Central memory CD8-positive, alpha-beta T cell (primary cell): ENCODE measurements at places on chromosomes 6 and 20.

DNA sequence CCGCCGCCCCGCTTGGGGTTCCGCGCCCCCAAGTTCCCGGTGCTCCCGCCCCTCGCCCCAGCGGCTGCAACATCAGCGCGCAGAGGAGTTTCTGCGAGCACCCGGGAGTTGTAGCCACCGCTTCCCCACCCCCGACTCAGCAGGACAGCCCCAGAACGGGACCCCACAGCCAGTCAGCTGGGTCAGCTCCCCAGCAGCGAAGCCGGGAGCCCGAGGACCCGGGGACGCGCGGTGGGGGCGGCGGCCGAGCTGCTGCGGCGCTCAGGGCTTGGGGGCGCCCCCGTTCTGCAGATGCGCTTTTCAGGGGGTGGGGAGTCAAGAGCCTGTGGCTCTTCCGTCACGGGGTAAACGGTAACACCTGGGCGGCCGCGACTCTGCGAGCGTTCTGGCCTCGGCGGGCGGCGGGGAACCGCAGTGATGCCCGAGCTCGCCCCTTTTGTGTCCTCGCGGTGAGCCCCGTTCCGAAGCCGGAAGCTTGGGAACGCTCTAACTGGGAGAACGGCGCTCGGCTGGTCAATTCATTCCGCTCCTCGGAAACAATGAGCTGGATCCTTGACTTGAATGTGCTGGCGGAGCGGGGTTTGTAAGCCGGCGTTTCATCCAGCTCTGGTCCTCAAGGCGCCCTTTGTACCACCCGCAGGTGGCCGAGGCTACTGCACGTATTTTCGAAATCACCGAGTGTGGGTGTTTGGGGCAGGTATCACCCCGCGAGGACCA, 774 bp downstream of the PLEKHG1 start:
- H3K4me3 ChIP-seq: peak overlapping the region; percentile 88
- H3K36me3 ChIP-seq: peaks cover 6% of the 10 kb centered on the region
- H3K4me1 ChIP-seq: peaks cover 18% of the 10 kb centered on the region
- peak; percentile 44 for DNase-seq
- H3K27ac ChIP-seq: peak overlapping the region; percentile 88
- no peaks in the 10 kb centered on the region for H3K27me3 ChIP-seq

DNA sequence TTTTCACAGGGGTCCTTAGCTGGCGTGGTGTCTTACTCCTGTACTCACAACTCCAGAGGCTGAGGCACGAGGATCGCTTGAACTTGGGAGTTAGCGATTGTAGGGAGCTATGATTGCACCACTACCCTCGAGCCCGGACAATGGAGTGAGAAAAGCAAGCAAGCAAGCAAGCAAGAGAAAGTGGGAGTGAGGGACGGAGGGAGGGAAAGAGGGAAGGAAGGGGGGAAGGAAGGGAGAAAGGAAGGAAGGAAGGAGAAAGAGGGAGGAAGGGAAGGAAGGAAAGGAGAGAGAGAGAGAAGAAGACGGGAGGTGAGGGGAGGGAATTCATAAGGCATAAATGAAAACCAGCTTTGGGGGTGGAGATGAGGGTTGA, 120.5 kb downstream of the TRIM27 start:
- H3K36me3 ChIP-seq: peaks cover 3% of the 10 kb centered on the region
- H3K27me3 ChIP-seq: peaks cover 89% of the 10 kb centered on the region
- no peak for DNase-seq
- no peaks in the 10 kb centered on the region for H3K4me1 ChIP-seq

GRCh38 chr20:36720510-36720909, 25.4 kb downstream of the NDRG3 start:
- no peak overlapping the region for H3K27ac ChIP-seq
- H3K4me3 ChIP-seq: no peak overlapping the region
- no peak for DNase-seq
- no peaks in the 10 kb centered on the region for H3K27me3 ChIP-seq
- no peaks in the 10 kb centered on the region for H3K4me1 ChIP-seq
- H3K36me3 ChIP-seq: peaks cover 20% of the 10 kb centered on the region

GRCh38 chr6:34319471-34319885, 70.7 kb upstream of the SMIM29 start:
- H3K36me3 ChIP-seq: no peaks in the 10 kb centered on the region
- H3K4me3 ChIP-seq: no peak overlapping the region
- peaks cover 26% of the 10 kb centered on the region for H3K4me1 ChIP-seq
- no peak for DNase-seq
- no peak overlapping the region for H3K27ac ChIP-seq
- no peaks in the 10 kb centered on the region for H3K27me3 ChIP-seq

- no peak within 1 kb of the TSS for H3K4me3 ChIP-seq
- no peak within 1 kb of the TSS for H3K27ac ChIP-seq
- no peaks in the 10 kb centered on the region for H3K4me1 ChIP-seq
- no peak for DNase-seq
- H3K27me3 ChIP-seq: no peaks in the 10 kb centered on the region
These were observed at the start of gene MYLK2 for GRCh38 chr20:31819083-31819784. TSS of gene MYLK2 (plus strand) at chr20:31819356. CDS start at chr20:31819581, 225 bp downstream.

GRCh38 chr6:129936329-129937165, 75.4 kb upstream of the TMEM244 start:
- no peak for DNase-seq
- H3K36me3 ChIP-seq: no peaks in the 10 kb centered on the region
- no peaks in the 10 kb centered on the region for H3K4me1 ChIP-seq
- peaks cover 41% of the 10 kb centered on the region for H3K27me3 ChIP-seq
- no peak overlapping the region for H3K4me3 ChIP-seq

DNA sequence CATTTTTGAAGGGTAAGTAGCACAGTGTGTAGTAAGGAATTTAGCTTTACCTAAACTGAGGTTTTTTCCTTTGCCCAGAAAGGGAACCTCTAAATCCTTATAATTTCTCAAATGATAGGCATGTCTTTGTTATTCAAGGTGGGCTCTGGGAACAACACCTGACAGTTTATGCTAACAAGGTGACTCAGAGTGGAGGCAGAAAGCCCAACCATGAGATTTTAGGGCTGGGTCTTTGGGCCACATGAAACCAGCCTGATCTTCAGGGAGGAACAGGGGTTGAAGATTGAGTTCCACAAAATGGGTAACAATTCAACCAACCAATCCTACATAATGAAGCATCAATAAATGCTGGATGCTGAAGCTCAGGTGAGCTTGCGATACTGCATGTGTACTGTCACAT, 46.6 kb downstream of the PRSS35 start:
- H3K27me3 ChIP-seq: no peaks in the 10 kb centered on the region
- no peaks in the 10 kb centered on the region for H3K4me1 ChIP-seq
- no peak overlapping the region for H3K27ac ChIP-seq
- no peak for DNase-seq

DNA sequence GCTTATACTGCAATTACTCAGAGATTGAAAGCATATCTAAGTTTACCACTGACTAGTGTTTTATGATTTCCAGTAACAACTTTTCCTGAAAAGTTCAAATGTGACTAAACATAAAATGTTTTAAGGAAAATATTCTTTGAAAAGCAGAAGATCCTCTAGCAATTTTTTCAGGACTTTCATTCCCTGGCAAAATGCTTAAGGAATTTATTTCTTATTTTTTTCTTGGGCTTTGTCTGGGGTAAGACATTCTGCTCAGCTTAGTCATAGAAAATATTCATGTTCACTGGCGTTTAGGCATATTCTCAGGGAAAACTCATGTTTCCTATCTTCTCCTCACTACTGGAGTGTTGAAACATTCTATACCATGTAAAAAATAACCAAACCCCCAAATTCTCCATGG, 235.3 kb upstream of the CEP162 start:
- H3K4me1 ChIP-seq: no peaks in the 10 kb centered on the region
- no peak for DNase-seq
- no peak overlapping the region for H3K4me3 ChIP-seq
- no peak overlapping the region for H3K27ac ChIP-seq
- H3K27me3 ChIP-seq: no peaks in the 10 kb centered on the region

DNA sequence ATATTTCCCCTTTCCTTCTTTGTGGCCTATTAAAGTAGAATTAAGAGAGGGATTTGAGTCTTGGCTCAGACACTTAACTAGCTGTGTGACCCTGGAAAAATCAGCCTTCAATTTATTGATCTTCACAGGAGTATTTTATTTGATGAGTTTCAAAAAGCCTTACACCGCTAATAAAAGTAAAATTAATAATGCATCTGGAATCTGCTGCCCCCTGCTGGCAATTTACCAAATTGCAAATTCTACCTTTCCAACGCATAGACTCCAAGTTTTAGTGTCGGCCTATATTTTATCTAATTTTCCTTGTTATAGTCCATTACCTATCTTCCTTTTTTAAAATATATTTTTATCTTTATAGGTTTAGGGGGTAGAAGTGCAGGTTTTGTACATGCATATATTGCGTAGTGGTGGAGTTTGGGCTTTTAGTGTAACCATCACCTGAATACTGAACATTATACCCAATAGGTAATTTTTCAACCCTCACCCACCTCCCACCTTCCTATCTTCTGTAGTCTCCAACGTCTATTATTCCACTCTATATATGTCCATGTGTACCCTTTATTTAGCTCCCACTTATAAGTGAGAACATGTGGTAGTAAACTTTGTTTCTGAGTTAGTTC, 46.3 kb downstream of the GOPC start:
- H3K4me3 ChIP-seq: no peak overlapping the region
- peaks cover 5% of the 10 kb centered on the region for H3K36me3 ChIP-seq
- no peaks in the 10 kb centered on the region for H3K27me3 ChIP-seq
- peaks cover 2% of the 10 kb centered on the region for H3K4me1 ChIP-seq

DNA sequence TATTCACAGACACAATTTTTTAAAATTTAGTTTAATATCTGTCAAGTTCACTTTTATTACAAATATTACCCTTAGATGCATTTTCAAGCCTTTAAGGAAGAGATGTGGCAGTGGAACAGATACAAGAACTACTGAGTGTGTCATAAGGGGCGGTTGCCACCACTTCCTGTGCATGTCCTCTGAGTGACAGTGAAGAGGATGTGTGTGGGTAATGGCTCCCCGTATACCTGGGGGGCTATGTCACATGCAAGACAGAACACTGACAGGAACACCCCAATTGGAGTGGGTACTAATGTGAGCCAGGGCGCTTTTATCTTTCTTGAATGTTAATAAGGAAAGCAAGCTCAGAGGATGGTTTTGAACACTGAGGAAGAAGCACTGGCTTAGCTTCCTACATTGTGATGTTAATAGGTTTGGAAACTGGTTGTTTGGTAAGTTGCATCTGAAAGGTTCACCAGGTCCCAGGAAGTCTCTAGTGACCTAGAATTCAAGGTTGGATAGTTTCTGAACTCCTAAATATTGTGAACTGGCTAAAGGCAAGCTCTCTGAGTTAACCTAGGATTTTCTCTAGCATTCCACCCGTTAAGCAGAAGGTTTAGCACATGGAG, 83.4 kb upstream of the ASF1A start:
- H3K36me3 ChIP-seq: peaks cover 6% of the 10 kb centered on the region
- DNase-seq: peak; percentile 38
- H3K27ac ChIP-seq: peak overlapping the region; percentile 99
- H3K27me3 ChIP-seq: no peaks in the 10 kb centered on the region
- H3K4me1 ChIP-seq: peaks cover 53% of the 10 kb centered on the region

- no peaks in the 10 kb centered on the region for H3K27me3 ChIP-seq
- peaks cover 5% of the 10 kb centered on the region for H3K4me1 ChIP-seq
- no peak overlapping the region for H3K27ac ChIP-seq
- no peaks in the 10 kb centered on the region for H3K36me3 ChIP-seq
- no peak overlapping the region for H3K4me3 ChIP-seq
These were observed 21.3 kb downstream of the PRKN start for GRCh38 chr6:162706232-162706631.
